Stimulated activated CD8-positive, alpha-beta memory T cell treated with anti-CD3 and anti-CD28 coated beads, Interleukin-4, amount 100 ng/mL, for 1 hour (primary cell): ENCODE measurements at places on chromosomes 3 and 15.

DNA sequence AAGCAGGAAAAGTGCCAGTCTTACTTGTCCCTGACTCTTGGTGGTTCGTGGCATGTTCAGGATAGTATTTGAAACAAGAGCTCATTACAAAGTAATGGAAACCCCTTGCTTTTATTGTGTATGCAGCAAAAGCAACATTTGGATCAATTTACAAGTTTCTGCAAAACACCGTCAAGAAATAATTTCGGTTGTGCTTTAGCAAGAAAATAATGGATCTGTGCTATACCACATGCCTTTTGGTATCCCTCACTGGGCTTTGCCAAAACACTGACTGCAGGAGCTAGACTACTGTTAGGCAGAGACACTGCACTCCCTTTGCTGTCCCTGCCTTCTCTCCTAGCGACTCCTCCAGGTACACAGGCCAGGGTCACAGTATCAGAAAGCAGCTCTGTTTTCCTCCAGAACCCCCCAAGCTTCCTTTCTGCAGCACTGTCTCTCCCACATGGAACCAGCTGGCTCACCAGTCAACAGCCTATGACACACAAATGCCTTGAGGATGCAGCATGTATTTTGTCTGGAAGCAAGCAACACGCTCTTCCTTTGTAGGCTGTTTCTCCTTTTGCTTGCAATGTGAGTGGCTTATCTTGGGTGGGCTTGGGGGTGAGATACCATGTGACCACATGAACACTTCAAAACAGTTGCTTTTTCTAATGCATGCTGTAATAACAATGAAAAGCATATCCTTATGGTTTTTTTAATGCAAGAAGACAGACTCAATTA, 111.4 kb downstream of the PGPEP1L start:
- no peak for DNase-seq

- peak; percentile 68 for DNase-seq
These were observed at the start of gene MCTP2 for GRCh38 chr15:94230883-94231722. Gene MCTP2, plus strand, starts transcription at chr15:94231561. Its CDS starts 66,705 bp downstream, at chr15:94298266.

GRCh38 chr3:79038636-79039035, 729.2 kb downstream of the ROBO1 start:
- no peak for DNase-seq

DNA sequence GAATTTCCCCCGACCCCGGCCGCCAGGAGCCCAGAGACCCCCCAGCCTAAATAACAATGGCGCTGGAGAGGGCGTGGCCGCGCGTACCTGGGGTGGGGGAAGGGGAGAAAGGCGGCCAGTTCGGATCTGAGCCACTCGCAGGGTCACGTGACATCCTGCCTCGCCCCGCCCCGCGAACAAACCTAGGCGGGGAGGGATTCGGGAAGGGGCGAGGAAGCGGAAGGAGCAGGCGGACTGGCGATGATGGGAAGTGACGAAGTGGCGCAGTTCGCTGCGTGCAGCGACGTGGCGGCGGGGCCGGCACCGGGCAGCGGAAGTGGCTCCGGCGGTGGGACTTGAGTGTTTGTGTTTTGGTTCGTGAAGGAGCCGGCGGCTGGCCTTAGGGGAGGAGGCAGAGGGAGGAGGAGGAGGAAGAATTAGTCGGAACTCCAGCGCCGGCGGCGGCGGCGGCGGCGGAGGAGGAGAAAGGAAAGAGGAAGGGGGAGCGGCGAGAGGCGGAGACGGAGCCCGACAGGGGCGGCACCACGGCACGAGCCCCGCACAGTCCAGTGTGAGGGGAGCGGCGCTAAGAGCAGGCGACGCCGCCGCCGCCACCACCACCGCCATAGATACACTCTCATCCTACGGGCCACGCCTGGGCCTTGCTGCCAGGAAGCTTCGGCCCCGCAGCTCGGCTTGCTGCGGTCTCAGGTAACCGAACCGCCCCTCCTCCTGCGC, at the start of gene RAB5A:
RAB5A (plus strand) TSS at position 266 of the 717 bp plus-strand sequence. CDS start 3,802 bp downstream, outside the sequence.
- DNase-seq = peak; percentile 94

- DNase-seq = no peak
These were observed 3.8 kb upstream of the FEZF2 start for GRCh38 chr3:62376906-62377877.
